Breast epithelium (tissue), 4 donors: ENCODE measurements at places on chromosomes 4 and X.

GRCh38 chr4:131388277-131388676 lies 1760.8 kb upstream of the PCDH10 start:
- no peaks in the 10 kb centered on the region for H3K4me1 ChIP-seq
- no peaks in the 10 kb centered on the region for H3K36me3 ChIP-seq
- no peak overlapping the region for H3K4me3 ChIP-seq
- H3K27me3 ChIP-seq = no peaks in the 10 kb centered on the region

DNA sequence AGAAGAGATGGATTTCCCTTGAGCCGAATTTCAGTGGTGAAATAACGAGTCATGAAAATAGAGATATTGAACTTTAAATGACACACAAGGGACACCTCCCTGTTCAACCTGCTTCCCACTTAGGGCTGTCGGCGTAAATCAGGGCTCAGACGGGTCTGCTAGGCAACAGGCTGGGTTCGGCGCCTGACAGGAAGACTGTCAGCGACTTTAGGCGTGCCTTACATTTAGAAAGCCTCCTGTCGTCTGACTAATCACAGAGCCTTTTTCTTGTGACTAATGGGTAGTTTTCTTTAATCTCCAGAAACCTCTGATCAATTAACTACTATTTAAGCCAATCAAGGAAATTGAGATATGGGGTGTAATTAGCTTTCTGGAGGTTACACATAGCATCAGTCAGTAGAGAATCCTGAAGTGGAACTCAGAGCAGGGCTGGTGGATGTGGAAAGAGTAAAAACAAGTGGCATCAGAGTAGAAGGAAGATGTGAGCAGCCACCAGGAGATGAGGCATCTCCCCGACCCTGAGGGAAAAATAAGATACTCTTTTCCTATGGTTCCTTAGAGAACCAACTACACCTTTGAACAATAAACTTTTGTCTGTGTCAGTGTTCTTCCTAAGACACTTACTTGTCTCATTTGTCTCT lies 86.2 kb upstream of the HS3ST1 start:
- no peaks in the 10 kb centered on the region for H3K4me1 ChIP-seq
- H3K27ac ChIP-seq = no peak overlapping the region

DNA sequence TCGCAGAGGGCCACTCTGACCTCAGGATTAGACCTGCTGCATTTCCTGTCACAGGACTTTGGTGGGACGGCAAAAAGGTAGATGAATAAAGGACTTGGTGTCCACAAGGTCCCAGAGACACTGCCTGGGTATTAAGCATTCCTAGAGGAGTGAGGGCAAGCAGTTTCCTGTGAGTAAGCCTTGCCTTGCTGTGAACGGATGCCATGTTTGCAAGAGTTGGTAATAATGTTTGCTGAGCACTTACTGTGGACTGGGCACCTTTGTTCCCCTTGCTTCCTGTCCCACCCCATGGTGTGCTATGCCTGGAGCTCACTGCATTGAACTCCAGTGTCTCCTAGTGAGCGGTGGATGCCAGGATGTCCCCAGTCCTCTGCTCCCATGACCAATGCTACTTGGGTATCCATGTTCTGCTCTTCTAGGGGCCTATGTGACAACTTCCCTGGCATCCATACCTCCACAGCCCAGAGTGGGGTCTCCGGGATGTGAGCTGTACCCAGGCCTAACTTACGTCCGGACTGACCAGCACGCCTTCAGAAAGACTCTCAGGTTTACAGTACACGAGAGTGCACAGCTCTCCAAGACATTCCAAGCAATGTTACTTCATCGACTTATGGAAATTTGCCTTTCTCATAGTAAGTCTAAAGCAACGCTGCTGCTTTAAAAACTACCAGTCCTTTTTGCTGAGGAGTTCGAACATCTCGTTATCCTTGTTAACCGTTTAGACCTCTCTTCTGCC lies 95.5 kb upstream of the MSX1 start:
- H3K27me3 ChIP-seq = no peaks in the 10 kb centered on the region
- H3K4me1 ChIP-seq = no peaks in the 10 kb centered on the region
- no peak overlapping the region for H3K27ac ChIP-seq
- DNase-seq = no peak
- H3K4me3 ChIP-seq = no peak overlapping the region
- H3K36me3 ChIP-seq = no peaks in the 10 kb centered on the region

GRCh38 chr4:14059006-14059405 lies 431.5 kb upstream of the BOD1L1 start:
- H3K4me3 ChIP-seq = no peak overlapping the region
- no peaks in the 10 kb centered on the region for H3K36me3 ChIP-seq
- no peaks in the 10 kb centered on the region for H3K4me1 ChIP-seq

- H3K4me3 ChIP-seq = peak within 1 kb of the TSS; percentile 37
- no peaks in the 10 kb centered on the region for H3K36me3 ChIP-seq
- DNase-seq = no peak
- no peaks in the 10 kb centered on the region for H3K27me3 ChIP-seq
- H3K27ac ChIP-seq = peak within 1 kb of the TSS; percentile 21
Observed at GRCh38 chrX:1336331-1336943, at the start of gene IL3RA. IL3RA (plus strand) TSS chrX:1336785; CDS start chrX:1341766, 4,981 bp downstream.

DNA sequence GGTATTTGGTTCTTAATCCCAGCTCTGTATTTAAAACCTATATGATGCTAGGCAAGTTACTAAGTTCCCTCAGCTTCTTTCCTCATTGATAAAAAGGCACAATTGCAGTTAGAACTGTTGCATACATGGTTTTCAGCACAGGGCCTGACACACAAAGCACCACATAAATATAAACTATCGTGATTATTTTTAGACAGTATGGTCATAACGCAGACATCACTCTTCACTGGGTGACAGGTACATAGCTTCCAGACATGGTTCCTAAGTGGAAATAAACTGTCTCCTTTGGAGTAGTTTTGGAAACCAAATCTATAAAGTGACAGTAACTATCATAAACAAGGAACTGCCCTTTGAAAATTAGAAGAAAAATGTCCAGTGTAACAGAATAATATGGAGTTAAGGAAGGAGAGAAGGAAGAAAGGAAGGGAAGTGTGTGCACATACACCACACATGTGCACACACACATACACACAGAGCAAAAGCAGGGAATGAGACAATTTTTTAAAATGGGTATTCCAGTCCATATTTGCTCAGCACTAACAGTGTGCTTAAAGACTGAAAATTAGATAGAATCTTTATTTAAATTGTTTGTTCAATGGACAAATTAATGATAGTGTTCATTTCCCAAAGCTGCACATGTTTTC lies 12.5 kb upstream of the G3BP2 start:
- no peak overlapping the region for H3K4me3 ChIP-seq
- no peaks in the 10 kb centered on the region for H3K27me3 ChIP-seq
- no peak overlapping the region for H3K27ac ChIP-seq
- H3K36me3 ChIP-seq = no peaks in the 10 kb centered on the region
- H3K4me1 ChIP-seq = no peaks in the 10 kb centered on the region

- no peak overlapping the region for H3K27ac ChIP-seq
- no peaks in the 10 kb centered on the region for H3K27me3 ChIP-seq
- DNase-seq = no peak
- H3K4me1 ChIP-seq = no peaks in the 10 kb centered on the region
- H3K36me3 ChIP-seq = no peaks in the 10 kb centered on the region
- H3K4me3 ChIP-seq = no peak overlapping the region
Observed at GRCh38 chrX:46642145-46642544, 68.6 kb downstream of the CHST7 start.

GRCh38 chr4:120837656-120838055 lies 84.9 kb downstream of the PRDM5 start:
- no peaks in the 10 kb centered on the region for H3K27me3 ChIP-seq
- no peaks in the 10 kb centered on the region for H3K36me3 ChIP-seq
- no peak overlapping the region for H3K4me3 ChIP-seq
- no peaks in the 10 kb centered on the region for H3K4me1 ChIP-seq
- DNase-seq = no peak

DNA sequence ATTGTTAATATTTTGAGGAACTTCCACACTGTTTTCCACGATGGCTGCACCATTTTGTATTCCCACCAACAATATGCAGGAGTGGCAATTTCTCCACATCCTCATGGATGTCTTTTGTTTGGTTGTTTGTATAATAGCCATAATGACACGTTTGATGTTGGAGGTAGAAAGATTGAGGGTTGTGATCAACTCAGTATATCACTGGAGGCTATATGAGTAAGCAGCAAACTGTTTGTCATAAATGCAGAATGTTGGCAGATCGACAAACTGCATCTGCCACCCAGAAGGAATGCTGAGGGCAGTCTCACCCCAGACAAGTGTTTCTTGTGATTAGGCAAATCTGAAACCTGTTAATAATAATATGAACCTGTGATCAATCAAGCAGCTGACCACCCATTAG lies 243.9 kb upstream of the WDFY3 start:
- H3K27ac ChIP-seq = no peak overlapping the region
- no peak for DNase-seq
- no peak overlapping the region for H3K4me3 ChIP-seq
- H3K27me3 ChIP-seq = no peaks in the 10 kb centered on the region

GRCh38 chr4:15510961-15511360 lies 41.3 kb downstream of the CC2D2A start:
- H3K4me3 ChIP-seq = no peak overlapping the region
- H3K27me3 ChIP-seq = no peaks in the 10 kb centered on the region
- no peak overlapping the region for H3K27ac ChIP-seq
- no peaks in the 10 kb centered on the region for H3K4me1 ChIP-seq

- H3K4me1 ChIP-seq = no peaks in the 10 kb centered on the region
- no peaks in the 10 kb centered on the region for H3K27me3 ChIP-seq
- H3K36me3 ChIP-seq = no peaks in the 10 kb centered on the region
- no peak for DNase-seq
- H3K4me3 ChIP-seq = no peak overlapping the region
Observed at GRCh38 chr4:176999935-177000543, 207.3 kb upstream of the VEGFC start.

DNA sequence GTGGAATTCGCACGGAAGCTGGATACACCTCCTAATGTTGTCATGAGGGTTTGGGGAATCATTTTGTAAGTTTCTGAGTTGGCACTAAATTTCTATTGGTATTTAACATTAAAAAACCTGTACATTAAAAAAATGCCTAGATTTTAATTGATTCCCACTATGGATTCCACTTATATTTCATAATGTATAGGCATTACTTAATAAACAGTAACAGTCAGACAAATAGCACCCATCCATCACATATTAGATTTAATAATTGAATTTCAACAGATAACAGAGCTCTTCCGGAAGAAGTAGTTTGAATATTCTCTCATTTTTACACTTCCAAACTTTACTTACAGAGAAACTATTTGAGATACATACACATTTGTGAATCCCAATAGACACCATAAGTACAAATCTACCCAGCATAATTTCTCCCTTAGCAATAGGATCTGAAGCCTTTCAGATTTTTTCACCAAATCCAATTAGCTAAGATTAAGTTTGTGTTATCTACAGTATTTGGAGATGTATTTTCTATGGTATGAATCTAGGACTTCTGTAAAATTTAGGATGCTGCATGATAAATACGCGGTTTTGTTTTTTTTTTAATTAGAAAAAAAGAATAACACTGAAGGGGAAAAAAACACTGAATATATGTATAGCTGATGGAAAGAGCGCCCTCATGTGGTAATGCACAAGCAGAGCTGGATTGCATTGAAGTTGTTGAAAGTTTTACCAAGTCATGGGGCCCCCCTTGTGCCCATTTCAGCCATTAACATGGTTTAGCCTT lies 12.2 kb upstream of the ODAM start:
- no peaks in the 10 kb centered on the region for H3K36me3 ChIP-seq
- H3K27ac ChIP-seq = no peak overlapping the region
- DNase-seq = no peak
- H3K4me1 ChIP-seq = no peaks in the 10 kb centered on the region
- H3K4me3 ChIP-seq = no peak overlapping the region

- H3K27me3 ChIP-seq = peaks cover 6% of the 10 kb centered on the region
- H3K4me1 ChIP-seq = no peaks in the 10 kb centered on the region
- no peak for DNase-seq
- no peaks in the 10 kb centered on the region for H3K36me3 ChIP-seq
- no peak overlapping the region for H3K27ac ChIP-seq
Observed at GRCh38 chr4:3740256-3740655, 25.9 kb upstream of the ADRA2C start.

GRCh38 chr4:72971572-72971971 lies 97.9 kb downstream of the COX18 start:
- no peak for DNase-seq
- H3K36me3 ChIP-seq = no peaks in the 10 kb centered on the region
- no peak overlapping the region for H3K4me3 ChIP-seq
- no peaks in the 10 kb centered on the region for H3K4me1 ChIP-seq

GRCh38 chr4:81377191-81377590 lies 94.5 kb downstream of the RASGEF1B start:
- no peaks in the 10 kb centered on the region for H3K4me1 ChIP-seq
- no peaks in the 10 kb centered on the region for H3K27me3 ChIP-seq
- no peak overlapping the region for H3K27ac ChIP-seq
- no peak for DNase-seq

DNA sequence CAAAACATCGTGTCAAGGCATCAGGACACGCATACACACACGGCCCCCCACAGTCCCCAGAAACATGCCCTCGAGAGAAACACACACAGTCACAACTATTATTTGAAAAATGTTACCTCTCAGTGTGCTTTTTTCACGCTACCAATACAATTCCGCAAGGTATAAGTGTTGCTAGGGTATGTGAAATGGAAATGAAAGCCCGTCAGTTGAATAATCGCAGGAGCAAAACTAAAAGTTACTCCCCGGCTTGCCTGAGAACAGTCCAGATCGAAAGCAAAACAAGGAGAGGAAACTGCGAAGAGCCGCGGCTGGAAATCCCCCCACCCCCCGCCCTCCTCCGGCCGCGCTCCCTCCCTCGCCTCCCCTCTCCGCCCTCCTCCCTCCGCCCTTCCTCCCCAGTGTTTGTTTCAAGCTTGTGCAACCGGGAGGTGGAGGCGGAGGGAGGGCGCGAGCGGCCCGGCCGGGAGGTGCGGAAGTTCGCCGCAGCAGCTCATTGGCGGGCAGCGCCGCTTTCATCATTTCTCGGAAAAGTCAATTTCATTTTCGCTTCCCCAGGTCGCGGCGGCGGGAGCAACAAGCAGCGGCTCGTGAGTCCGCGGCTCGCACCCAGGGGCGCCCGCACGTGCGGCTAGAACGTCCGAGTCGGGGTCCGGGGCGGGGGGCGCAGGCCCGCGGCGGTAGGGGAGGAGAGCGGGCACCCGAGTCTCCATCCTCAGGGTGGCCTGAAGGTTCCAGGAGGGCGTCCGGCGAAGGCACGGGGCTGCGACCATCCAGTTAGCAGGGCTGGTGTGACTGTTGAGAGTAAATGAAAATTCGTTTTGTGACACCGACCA lies at the start of gene IRF2:
TSS of gene IRF2 (minus strand) at position 288 of the 833 bp plus-strand sequence. CDS start 45,486 bp downstream, outside the sequence.
- H3K4me3 ChIP-seq = peak within 1 kb of the TSS; percentile 79
- peak within 1 kb of the TSS; percentile 96 for H3K27ac ChIP-seq
- peak; percentile 96 for DNase-seq
- no peaks in the 10 kb centered on the region for H3K27me3 ChIP-seq
